ENCODE measurements at places on chromosomes 5 and 9.

DNA sequence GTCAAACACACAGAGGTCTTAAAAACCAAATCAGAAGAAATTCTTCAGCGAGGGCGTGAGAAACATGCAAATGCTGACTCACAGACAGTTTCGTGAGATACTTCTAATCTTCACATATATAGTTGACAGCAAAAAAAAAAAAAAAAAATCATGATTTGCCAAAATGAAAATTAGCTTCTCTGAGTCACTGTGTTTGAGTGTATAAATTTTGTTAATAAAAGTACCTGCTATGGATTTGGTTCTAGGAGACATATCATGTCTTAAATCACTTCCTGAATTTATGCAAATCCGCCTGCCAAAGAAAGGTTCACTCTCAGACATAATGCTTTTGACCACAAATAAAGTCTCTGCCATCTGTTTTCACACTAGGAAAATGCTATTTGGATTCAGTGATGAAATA lies 114.3 kb downstream of the SLC1A3 start:
- no peak for DNase-seq

DNA sequence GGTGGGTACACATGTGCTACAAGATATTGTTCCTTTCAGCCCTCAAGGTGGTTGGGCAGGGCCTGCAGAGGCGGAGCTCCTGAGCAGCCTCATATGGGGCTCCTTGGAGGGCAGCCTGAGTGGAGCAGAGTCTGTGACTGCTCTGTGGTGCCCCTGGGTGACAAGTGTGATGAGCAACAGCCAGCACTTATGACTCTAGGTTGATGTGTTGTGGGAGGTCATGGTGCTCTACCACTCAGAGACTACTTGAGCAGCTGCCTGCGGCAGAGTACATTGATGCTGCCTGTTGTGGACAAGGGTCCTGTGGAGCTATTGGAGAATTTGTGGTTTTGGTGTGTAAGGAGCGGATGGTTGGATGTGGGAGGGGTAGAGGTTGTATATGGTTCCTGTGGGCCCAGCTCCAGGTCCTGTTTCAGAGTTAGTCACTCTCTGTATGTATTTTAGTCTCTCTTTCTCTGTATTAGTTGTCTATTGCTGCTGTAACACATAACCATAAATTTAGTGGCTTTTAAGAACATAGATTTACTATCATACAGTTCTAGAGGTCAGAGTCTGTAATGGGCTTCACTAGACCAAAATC lies 141.3 kb downstream of the SREK1 start:
- DNase-seq = no peak

- no peak for DNase-seq
Observed at GRCh38 chr9:107223381-107223780, 59.7 kb upstream of the RAD23B start.

- DNase-seq = peak; percentile 38
Observed at GRCh38 chr5:168707716-168708695, 128.8 kb upstream of the PANK3 start.

- no peak for DNase-seq
Observed at GRCh38 chr9:95135756-95136155, 181.8 kb downstream of the FANCC start.

- DNase-seq = no peak
Observed at GRCh38 chr5:82523633-82524032, 245.5 kb upstream of the RPS23 start.

- no peak for DNase-seq
Observed at GRCh38 chr5:6048746-6049145, 329.6 kb downstream of the MED10 start.

- DNase-seq = no peak
Observed at GRCh38 chr9:120998111-120998510, 52.0 kb downstream of the C5 start.
